ENCODE measurements at places on chromosomes 2 and 18. TPM values are rescaled to one million over a fixed set of nuclear protein-coding genes. Genes with fewer than 3 reads are reported as not detected.

- DNase-seq = no peak
Observed at GRCh38 chr2:239198221-239198620, 202.6 kb downstream of the HDAC4 start.

The ZC3H15 gene
- 82.9 TPM for total RNA-seq

DNA sequence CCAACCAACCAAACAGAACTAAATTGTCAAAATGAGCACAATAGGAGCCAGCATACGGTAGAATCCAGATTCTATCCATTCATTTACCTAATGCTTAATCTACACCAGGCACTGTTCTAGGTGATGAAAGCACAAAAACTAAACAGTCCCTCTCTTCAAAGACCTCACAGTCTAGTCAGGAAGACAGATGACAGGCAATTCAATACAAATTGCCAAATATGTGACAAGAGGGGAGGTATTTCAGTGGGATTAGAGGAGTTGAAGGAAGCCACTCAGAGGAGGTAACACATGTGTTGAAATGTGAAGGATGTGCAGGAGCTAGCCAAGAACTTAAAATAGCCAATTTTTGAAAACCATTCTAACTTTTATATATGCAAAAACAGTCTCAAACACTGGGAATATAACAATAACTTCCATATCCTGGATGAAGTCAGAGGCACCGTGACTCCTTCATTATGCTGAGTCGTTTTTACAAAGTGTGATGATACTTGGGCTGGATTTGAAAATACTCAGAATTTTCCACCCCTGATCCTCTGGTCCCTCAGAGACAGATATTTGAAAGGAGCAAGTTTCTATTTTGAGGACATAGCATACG, 204.9 kb downstream of the PID1 start:
- DNase-seq = no peak

GRCh38 chr2:201730651-201731285, 32.3 kb upstream of the MPP4 start:
- DNase-seq = no peak

DNA sequence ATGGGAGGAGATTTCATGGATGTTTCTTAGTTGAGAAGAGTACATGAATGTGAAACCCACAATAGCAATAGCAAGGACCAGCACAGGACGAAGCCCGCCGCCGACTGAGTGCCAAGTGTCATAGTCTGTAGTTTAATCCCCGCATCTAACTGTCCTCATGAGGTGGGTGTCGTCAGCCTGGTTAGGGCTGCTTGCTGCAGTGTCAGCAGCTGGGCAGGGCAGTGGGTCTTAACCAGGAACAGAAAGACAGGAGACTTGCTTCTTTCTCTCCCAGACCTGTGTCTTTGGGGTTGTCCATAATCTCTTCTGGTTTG, 146.6 kb downstream of the VAPA start:
- no peak for DNase-seq

The UGT1A8 gene
- total RNA-seq = 2.2 TPM

The POLR1A gene
- total RNA-seq = 8.9 TPM

- no peak for DNase-seq
Observed at GRCh38 chr2:239444626-239445577, 44.1 kb upstream of the HDAC4 start.

The CHST9 gene
- total RNA-seq = not detected

The BMP10 gene
- total RNA-seq = not detected

The ZNF521 gene
- 5.0 TPM for total RNA-seq

GRCh38 chr2:71452565-71452964, 796 bp upstream of the DYSF start:
- peak; percentile 67 for DNase-seq

DNA sequence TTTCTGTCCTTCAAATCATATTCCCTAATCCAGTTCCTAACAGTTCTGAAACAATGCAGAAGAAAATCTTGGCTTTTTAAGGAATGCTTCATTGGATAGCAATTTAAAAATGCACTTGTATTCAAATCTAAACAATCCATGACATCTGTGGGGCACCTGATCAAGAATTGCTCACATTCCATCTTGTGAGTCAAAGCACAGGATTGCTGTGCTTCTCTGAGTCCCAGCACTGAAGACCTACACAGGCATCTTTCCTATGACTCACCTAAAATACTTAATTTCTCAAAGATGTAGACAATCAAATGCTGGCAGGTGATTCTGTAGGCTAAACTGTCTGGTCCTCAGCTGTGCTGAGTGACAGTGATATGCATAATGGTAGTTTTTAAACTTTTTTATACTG, 10.1 kb upstream of the ATP8B1 start:
- DNase-seq = peak; percentile 77

- DNase-seq = no peak
Observed at GRCh38 chr2:193011870-193012269, 817.1 kb upstream of the TMEFF2 start.

DNA sequence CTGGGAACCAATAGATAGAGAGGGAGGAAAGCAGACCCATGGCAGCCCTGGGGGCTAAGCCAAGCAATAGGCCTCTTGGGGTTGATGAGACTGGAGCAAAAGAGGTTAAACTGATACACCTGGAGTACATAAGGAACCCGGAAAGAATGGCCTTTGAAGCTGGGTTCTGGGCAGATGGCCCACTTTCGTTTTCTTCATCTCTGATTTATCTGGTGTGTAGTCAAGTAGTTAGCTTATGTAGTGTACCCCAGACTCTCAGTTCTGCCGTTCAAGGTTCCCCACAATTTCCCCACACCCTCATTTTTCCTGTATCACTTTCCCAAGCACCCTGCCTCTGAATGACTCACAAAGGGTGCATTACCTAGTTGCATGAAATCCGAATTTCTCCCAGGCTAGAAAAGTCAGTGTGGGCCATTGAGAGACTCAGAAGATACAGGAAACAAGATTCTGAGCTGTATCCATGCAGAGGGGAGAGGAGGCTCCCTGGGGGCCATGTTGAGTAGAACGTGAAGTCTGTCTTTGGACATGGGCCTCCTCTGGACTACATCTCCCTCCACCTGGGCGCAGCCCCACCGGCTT, 235.0 kb downstream of the LOXHD1 start:
- DNase-seq = no peak

GRCh38 chr18:69599377-69599776, 198.7 kb downstream of the DOK6 start:
- DNase-seq = no peak

DNA sequence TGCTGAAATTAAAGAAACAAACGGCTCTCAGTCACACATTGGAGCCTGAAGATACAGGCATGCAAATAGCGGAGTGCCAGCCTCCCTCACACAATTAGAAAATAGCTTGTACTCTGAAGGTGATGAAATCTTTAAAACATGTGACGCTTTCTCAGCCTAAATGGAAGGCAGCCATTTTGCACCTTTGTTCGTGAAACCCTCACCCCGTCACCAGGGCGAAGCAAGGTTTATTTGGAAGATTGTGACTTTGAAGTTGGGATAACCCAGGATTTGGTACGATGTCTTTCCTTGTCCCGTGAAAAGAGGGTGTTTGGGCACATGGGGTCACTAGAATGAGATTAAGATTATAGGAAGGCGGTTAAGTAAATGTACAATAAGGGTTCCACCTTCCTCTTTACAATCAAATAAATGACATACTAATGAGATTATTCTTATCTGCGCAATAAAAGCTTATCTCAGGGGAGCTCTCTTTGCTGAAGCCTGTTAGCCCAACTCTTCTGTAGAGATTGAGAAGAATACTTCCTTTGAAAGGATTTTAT, 4.2 kb downstream of the SH3BP4 start:
- DNase-seq = no peak

GRCh38 chr2:69709290-69709689, 32.6 kb upstream of the ANXA4 start:
- DNase-seq = no peak

DNA sequence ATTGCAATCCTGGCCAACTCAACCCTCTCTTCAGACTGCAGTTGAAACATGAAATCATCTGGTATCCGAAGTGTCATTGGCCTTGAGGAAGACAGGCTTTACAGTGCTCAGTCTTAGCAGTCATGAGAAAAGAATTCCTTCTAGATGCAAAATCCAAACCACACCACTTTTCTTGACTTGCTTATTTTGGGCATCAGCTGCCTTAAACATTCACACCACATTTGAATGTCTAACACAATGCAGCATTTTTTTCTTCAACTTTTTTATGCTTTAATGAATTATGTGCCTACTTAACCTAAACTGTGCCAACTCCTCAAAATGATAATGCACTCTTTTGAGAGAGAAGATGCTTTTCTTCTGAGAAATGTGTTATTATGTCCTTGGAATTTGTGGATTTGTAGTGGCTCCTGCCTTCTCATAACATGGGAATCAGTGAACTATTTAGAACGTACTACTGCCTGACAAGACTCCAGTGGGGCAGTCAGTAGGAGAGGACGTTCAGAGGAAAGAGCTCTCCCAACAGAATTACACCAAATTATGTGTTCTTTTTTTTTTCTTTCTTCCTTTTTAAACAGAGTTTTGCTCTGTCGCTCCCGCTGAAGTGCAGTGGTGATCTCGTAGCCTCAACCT, 3.2 kb upstream of the FAM98A start:
- no peak for DNase-seq

The FKBP1B gene
- not detected for total RNA-seq

The LHCGR gene
- total RNA-seq = not detected

DNA sequence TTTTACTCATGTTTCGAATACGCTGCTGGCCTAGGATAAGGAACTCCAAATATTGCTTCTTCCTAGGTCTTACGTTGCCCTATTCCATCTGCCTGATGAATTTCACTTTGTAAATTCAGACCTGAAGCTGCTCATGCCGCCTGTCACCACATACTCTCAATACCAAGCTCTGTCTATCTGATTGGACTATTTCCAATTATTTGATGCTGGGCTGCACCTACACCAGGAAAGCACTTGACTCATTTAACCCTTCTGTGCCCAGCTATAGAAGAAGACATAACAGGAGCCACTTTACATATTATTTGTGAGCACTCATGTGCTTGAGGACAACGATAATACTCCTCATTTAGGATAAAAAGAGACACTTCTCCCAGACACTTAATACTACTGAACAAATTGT, 1293.9 kb upstream of the LRRTM1 start:
- DNase-seq = no peak

- peak; percentile 2 for DNase-seq
Observed at GRCh38 chr2:205527801-205528200, 154.5 kb upstream of the NRP2 start.

The GKN2 gene
- total RNA-seq = not detected

DNA sequence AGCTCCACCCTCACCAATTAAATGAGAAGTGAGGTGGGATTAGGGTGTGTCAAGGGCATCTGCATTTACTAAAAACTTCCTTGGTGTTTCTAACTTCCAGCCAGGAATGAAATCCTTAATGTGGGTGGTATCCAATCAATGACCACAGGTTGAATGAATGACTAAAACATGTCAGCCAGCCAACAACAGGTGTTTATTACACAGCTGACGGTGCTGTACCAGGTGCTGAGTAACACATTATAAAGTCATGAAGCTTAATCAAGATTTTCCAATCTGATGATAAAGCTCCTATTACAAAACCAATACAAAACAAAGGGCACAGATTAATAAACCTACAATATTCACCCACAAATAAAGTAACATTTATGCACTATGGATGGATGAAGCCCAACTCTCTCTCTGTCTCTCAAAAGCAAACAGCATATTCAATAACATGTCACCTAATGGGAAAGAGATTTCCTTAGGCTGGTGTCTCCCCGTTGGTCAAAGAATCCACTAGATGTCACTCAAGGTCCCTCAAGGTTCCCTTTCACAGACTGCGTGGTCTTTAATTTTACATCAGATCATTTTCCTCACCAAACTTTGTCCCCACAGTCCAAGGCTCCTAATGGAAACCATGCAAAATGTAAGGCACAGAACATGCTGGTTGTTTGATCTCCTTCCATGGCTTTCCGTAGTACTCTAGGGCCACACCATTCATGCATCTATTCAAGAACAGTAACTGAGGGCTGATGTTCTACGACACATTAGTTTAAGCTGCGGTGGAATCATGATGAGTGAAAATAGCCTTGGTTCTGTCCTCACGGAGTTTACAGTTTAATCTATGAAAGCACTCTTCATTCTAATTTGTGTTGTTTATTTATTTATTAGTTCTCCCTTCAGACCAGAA, 6.4 kb upstream of the PTPN4 start:
- DNase-seq = no peak

- no peak for DNase-seq
Observed at GRCh38 chr2:240220371-240220770, 79.9 kb upstream of the OTOS start.

DNA sequence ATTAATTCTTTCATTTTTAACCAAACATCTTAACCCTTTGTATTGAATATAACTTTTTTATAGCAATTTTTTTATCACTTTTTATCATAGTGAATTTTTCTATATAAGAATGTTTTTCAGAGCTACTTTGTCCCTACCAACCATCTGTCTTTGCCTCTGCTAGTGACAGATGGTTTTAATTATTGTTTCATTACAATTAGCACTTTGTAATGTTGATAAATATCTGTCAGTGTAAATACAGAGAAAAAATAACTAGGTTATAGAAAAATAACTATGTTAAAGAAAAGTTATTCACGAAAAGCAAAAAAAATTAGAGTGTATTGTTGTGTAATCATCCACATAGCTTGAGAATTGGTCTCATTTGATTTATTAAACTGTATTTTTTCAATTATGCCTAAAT, 91.0 kb upstream of the CDH19 start:
- no peak for DNase-seq

DNA sequence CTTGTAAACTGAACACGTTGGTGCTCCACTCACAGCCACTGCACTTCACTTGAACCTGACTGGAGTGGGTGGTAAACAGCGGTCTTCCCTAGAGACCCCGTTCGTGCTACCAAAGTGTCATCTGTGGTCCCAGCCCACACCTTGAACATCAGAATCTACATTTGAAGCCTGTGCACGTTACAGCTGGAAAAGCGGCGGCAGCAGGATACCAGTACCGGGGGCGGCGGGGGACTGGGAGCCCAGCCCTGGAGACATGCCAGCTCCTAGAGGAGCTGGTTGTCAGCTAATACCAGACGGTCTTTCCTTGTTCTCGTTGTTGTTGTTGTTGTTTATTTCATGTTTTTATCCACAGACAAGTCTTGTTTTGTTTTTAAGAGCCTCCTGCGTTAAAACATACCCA, 156.7 kb downstream of the WDSUB1 start:
- no peak for DNase-seq

GRCh38 chr18:45780568-45780967, 44.9 kb upstream of the SIGLEC15 start:
- DNase-seq = peak; percentile 57

The IL1RL1 gene
- not detected for total RNA-seq

The EMILIN2 gene
- 24.7 TPM for total RNA-seq

DNA sequence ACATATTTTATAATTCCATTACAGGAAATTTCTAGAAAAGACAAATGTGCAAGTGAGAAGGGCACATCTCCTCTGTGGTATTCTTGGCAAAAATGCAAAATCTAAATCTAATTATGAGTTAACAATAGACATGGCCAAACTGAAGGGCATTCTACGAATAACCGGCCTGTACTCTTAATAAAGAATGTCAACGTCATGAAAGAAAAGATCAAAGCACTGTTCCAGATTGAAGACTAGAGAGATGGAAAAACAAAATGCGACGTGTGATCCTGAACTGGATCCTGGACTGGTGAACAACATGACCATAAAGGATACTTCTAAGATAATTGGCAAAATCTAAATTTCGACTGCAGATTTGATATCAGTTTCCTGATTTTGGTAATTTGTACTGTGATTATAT, 3.0 kb downstream of the CDKL4 start:
- DNase-seq = no peak

GRCh38 chr2:134282629-134283400, 28.9 kb downstream of the MGAT5 start:
- DNase-seq = no peak

The CYP27A1 gene
- total RNA-seq = 7.7 TPM
